Activated CD4-positive, alpha-beta memory T cell treated with anti-CD3 and anti-CD28 coated beads, Interleukin-2, amount 10 ng/mL, durations not matched to agents 7 days and 5 days (primary cell): ENCODE measurements at places on chromosomes 3 and 15. TPM values are rescaled to one million over a fixed set of nuclear protein-coding genes. Genes with fewer than 3 reads are reported as not detected.

Gene ADGRG7
- not detected for total RNA-seq

- no peak for DNase-seq
Measured at GRCh38 chr3:157499342-157499963, 3.8 kb downstream of the VEPH1 start.

Gene LRRC31
- not detected for total RNA-seq

DNA sequence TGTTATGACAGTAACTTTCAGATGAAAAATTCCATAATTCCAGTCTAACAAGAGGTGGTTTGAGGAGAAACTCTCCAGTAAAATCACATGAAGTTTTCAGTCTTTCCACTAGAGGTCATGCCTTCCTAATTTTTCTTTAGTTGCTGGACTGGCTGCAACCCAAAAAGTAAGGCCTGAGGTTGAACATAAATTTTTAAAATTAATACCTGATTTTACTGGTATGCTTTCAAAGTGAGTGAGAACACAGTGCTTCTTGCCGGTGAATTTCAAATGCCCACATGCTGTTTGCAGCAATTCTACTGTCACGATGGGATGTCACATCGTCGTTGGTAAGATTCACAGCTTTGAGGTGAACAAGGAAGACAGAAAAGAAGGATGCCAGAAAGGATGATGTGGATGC, 89.0 kb upstream of the FGF12 start:
- no peak for DNase-seq

Gene ZDHHC23
- total RNA-seq: 3.1 TPM

DNA sequence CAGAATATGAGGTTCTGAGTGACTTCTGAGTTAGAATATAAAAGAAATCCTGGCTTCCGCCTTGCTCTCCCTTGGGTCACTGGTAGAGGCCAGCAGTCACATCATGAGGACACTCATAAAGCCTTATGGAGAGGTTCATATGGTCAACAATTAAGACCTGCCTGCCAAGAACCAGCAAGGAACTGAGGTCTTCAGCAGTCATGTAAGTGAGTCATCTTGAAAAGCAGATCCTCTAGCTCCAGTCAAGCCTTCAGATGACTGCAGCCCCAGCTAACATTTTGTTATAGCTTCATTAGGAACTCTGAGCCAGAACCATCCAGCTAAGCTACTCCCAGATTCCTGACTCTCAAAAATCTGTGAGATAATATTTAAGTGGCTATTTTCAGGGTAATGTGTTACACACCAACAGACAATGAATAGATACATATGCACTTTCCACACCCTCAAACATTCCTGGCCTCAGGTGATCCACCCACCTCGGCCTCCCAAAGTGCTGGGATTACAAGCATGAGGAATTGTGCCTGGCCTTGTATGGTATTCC, 447.2 kb downstream of the SHQ1 start:
- DNase-seq: no peak

- DNase-seq: no peak
Measured at GRCh38 chr3:75329476-75330097, 334.5 kb upstream of the FRG2C start.

GRCh38 chr3:75180945-75181298, 483.2 kb upstream of the FRG2C start:
- DNase-seq: no peak

DNA sequence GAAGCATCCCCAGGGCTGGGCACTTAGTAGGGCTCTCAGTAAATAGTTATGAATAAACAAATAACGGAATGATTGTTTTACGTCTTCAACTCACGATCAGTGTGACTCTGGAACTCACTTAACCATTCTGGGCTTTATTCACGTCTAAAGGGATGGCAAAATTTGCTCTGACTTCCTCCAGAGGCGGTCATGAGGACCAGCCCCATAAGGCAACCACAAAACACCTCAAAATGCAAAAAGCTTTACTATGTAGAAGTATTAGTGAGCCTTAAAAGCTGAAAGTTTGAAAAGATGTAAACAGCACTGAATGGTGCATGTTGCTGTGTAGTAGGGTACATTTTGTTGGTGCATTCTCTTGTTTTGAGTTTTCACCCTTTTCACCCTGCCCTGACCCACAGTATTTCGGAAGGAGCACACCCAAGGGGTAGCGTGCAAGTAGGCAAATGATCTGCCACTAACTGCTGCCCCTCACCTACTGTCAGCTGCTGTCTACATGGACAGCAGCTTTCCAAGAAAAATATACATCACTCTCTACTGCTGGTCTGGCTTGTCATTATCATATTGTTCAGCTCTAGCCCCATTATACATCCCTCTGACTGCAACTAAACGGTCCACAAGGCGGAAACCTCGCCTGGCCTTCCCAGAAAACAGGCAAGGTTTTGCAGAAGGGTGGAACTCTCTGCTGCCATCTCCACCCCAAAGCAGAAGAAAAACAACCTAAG, 308.5 kb upstream of the PROK2 start:
- no peak for DNase-seq

DNA sequence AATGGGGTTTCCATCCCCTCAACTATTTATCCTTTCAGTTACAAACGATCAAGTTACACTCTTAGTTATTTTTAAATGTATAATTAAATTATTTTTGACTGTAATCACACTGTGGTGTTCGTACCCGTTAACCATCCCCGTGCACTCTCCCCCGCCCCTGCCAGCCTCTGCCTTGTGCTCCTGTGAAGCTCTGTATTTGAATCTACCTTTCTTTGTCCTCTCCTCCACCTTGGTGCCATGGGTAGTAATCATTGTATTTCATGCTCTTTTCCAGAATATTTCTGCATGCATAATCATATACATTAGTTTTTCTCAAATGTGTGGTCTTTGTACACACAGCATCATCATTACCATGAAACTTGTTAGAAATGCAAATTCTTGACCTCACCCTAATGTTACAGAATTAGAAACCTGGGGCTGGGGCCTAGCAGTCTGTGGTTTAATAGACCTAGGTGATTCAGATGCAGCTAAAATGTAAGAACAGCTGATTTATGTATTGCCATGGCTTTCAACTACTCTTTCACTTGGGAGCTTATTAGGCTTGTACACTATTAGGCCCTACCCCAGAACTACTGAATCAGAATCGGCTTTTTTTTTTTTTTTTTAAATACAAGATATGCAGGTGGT, 91.5 kb downstream of the STT3B start:
- no peak for DNase-seq

DNA sequence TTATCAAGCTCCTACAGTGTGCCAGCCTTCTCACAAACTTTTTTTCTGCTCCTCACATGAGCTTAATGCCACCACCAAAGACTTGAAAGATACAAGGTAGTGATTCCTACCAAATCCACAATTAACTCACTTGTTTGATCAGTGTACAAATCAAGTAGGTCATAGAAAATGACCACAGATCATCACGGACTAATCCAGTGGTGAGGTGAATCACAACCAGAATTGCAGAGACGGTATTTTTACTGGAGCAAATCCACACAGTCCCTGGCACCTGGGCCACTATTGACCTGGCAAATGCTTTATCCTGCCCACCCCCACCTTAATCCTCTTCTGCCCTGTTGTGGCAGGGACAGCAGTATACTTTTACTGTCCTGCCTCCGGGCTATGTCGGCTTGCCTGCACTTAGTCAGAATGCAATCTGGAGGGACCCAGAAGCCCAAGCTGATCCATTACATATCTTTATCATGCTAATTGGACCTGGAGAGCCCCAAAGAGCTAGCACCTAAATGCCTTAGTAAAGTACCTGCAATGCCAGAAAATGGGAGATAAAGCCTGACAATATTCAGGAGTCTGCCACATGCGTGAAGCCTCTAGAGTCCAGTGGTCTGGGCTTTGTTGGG, 83.9 kb upstream of the CDV3 start:
- DNase-seq: no peak

Gene MASP1
- total RNA-seq: not detected

GRCh38 chr15:98938105-98938417, 69.5 kb downstream of the PGPEP1L start:
- DNase-seq: no peak

Gene PRSS50
- not detected for total RNA-seq

GRCh38 chr15:74933573-74933972, 4.3 kb downstream of the COX5A start:
- DNase-seq: no peak

DNA sequence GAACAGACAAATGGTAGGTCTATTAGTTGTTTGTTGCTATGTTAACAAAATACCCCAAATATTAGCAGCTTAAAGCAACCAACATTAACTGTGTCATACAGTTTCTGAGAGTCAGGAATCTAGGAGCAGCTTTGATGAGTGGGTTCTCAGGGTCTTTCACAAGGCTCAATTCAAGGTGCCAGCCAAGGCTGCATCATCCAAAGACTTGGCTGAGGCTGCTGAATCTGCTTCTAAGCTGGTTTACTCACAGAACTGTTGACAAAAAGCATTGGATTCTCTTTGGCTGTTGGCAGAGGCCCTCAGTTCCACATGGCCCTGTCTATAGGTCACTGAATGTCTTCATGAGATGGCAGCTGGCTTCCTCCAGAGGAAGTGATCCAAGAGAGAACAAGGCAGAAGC, 40.3 kb upstream of the TSC22D2 start:
- DNase-seq: no peak

Gene RBMS3
- total RNA-seq: 0.38 TPM

- no peak for DNase-seq
Measured at GRCh38 chr3:178901204-178901603, 170.4 kb downstream of the ZMAT3 start.

DNA sequence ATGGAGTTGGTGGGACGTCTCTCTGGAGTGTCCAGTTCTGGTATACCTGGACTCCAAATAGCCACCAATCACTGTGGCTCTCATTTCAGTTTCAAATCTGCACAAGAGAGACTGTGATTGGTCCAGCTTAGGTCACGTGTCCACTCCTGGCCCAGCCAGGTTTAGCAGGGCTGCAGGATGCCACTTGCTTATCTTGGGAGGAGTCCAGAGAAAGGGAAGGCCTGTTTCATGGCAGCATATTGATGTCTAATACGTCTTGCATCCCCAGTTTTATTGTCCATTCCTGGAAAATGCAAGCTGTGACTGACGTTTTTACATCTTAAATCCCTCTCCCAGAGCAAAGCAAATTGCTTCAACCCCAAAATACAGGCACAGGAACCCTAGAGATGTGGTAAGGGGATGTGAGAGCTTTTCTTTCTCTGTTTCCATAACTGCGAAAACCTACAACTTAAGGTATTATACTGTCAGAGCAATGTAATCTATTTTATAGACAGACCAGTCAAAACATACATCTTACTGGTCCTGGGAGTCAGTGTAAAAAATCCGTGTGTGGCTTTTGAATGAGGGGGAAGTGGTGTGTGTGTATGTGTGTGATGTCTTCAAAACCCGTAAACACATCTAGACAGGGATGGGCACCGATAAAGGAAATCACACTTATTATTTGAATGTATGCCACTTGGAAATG, 274.4 kb downstream of the TLE3 start:
- no peak for DNase-seq

- DNase-seq: no peak
Measured at GRCh38 chr3:154040283-154040682, 80.9 kb upstream of the ARHGEF26 start.

- DNase-seq: no peak
Measured at GRCh38 chr15:96403071-96403470, 72.6 kb downstream of the NR2F2 start.

Gene EIF4G1
- 259 TPM for total RNA-seq

GRCh38 chr3:61594144-61594963, 33.0 kb downstream of the PTPRG start:
- no peak for DNase-seq

Gene SV2B
- 0.05 TPM for total RNA-seq
